ENCODE measurements at places on chromosomes 16 and 17. TPM values are rescaled to one million over a fixed set of nuclear protein-coding genes. Genes with fewer than 3 reads are reported as not detected.

MYOCD gene
- 35.7 TPM for total RNA-seq

RAB11FIP3 gene
- total RNA-seq: 28.3 TPM

GRB7 gene
- total RNA-seq: 5.1 TPM

KRT28 gene
- total RNA-seq: not detected

SHISA6 gene
- 0.59 TPM for total RNA-seq

B3GNT9 gene
- 7.8 TPM for total RNA-seq
